MG63 (cell line): ENCODE measurements at places on chromosomes 7 and 10.

DNA sequence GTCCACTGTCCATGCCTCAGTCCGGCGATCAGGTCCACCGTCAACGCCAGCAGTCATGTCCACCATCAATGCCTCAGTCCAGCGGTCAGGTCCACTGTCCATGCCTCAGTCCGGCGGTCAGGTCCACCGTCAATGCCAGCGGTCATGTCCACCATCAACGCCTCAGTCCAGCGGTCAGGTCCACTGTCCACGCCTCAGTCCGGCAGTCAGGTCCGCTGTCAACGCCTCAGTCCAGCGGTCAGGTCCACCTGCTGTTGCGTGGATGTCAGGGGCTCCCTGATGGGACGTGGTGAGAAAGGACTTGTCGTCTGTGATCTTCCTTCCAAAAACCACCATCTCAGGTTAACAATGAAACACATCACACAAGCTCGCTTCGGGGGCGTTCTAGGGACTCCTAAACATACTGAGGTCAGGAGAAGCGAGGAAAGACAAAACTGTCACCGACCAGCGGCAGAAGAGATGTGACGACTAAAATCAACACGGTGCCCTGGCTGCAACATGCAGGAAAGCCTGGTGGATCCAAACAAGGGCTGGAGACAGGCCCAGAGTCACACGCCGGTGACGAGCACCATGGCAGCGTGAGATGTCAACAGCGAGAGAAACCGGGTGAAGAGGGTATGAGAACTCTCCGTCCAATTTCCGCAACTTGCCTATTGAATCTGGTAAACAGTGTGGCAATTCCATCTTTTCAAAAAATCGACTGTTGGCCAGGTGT, 264.2 kb downstream of the MAD1L1 start:
- DNase-seq, result no peak

DNA sequence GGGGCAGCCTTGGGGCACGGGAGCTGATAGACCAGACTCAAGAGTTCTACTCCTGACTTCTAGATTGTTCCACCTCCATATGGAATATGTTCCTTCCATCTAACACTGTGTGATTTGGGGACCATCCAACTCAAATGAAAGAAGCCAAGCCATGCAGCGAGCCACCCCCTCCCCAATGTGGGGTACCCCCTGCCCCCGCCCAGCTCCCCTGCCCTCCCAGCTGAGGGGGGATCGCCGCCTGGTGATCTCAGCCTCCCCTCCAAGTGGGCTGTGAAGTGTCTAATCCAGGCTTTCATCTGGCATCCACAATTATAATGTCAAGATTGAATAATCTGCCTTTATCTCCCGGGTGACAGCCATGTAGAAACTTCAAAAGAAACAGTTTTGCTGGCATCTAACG, 246.1 kb downstream of the RPS24 start:
- DNase-seq, result no peak

DNA sequence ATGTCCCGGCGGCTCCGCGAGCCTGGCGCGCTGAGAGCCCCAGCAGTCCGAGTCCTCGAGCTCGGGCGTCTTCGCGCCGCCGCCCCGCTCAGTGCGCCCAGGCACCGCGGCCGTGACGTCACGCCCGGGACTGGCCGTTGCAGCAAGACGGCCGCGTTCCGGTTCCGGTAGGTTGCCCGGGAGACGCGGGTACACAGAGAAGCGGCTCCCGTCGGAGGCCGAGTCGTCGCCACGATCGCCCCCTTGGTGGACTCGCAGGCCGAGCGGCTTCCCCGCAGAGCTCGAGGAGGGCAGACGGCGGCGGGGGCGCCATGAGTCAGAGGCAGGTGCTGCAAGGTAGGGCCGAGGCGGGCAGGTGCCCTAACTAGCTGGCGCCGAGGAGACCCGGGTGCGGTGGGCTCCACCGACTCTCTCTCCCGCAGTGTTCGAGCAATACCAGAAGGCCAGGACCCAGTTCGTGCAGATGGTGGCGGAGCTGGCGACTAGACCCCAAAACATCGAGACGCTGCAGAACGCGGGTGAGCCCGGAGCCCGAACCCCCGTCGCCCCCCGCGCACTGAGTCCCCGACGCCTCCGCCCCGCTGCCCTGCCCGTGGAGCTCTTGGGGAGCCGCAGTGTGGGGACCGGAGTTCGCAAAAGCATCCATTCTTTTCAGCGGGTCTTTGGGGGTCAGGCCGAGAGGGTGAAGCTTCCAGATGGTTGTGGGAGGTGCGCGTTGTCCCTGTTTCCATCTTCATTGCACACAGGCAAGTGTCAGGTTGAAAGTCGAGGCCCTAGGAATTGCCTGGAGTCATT, at the start of gene SPAG6:
TSS of gene SPAG6 (plus strand) at position 196 of the 795 bp plus-strand sequence. CDS start at position 312, 116 bp downstream.
- peak; percentile 34 for DNase-seq

DNA sequence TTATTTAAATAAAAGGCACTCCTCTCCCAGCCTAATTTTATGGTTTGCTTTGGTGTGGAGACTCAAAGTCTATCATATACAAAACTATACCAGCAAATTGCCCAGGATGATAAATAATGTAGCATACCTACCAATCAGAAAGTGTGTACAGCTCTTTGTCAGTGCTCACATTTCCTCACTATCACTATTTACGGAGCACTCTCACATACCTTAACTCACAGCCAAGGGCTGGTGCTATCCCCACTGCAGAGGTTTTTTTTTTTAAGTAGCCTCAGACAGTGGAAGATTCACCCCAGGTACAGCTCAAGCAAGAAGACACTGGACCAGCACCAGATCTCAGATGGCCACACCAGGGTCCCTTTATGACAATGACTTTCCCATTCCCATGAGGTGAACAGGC, 2.5 kb downstream of the PDLIM1 start:
- no peak for DNase-seq

DNA sequence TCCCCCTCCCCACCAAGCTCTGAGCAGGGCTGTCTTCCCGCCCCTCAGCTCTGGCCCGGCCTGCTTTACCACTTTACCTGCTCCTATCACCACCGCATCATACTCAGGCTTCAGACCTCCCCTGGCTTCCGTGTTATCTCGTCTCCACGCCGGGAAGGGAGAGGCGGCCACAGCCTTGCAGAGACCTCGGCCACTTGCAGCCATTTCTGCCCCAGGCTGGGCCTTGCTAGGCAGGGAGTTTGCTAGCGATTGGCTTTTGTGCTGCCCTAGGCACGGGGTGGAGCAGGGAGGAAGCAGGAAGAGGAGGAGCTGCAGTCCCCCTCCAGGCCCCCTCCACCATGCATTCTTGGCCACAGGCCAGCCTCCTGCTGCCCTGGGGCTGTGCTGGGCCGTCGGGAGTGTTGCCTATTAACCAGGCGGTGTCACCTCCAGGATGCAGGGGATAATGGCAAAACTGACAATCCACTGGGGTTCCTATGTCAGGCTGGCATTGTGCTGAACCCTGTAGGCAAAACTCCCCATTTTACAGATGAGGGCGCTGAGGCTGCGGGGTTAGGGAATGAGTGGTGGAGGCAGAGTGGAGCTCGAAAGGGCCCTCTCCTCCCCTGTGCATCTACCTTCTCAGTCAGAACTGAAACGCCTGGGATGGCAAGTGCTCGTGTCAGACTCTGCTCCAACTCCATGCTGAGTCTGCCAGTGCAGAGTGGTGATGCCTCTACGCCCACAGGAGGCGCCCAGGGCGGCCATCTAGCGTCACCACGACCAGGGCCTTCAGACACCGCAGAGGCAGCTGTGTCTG, at the start of gene PYROXD2:
TSS of gene PYROXD2 (minus strand) at position 251 of the 799 bp plus-strand sequence. CDS start at position 204, 47 bp downstream.
- peak; percentile 83 for DNase-seq

DNA sequence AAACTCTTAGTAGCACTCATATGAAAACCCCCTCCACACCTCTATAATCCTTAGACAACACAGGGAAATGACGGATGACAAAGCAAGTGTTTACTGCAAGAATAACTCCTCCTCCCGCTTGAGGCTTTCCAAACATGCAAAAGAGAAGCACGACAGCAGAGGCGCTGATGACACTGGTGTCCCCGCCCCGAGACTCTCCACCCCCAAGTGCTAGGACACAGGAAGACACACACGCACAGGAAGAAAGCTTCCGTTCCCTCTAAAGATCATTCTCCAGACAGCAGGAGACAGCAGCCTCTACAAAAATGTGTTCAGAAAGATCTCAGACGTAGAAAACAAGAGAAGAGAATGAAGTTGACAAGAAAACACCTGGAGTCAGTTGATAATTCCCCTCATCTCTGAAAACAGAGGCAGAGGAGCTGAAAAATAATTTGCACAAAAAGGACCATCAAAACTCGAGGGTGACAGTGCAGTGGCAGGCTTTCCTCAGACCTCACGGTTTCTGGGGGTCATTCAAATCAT, 90.2 kb downstream of the DLG5 start:
- DNase-seq, result no peak

GRCh38 chr7:36958111-36958733, 233.9 kb upstream of the AOAH start:
- no peak for DNase-seq

- DNase-seq, result peak; percentile 40
These were observed 138.9 kb downstream of the CACNB2 start for GRCh38 chr10:18279173-18279572.

- no peak for DNase-seq
These were observed 151.3 kb upstream of the SP4 start for GRCh38 chr7:21276471-21277035.

- DNase-seq, result no peak
These were observed 114.1 kb downstream of the EMX2 start for GRCh38 chr10:117656385-117657367.

- peak; percentile 4 for DNase-seq
These were observed 624.9 kb downstream of the ARL4A start for GRCh38 chr7:13312307-13312706.

DNA sequence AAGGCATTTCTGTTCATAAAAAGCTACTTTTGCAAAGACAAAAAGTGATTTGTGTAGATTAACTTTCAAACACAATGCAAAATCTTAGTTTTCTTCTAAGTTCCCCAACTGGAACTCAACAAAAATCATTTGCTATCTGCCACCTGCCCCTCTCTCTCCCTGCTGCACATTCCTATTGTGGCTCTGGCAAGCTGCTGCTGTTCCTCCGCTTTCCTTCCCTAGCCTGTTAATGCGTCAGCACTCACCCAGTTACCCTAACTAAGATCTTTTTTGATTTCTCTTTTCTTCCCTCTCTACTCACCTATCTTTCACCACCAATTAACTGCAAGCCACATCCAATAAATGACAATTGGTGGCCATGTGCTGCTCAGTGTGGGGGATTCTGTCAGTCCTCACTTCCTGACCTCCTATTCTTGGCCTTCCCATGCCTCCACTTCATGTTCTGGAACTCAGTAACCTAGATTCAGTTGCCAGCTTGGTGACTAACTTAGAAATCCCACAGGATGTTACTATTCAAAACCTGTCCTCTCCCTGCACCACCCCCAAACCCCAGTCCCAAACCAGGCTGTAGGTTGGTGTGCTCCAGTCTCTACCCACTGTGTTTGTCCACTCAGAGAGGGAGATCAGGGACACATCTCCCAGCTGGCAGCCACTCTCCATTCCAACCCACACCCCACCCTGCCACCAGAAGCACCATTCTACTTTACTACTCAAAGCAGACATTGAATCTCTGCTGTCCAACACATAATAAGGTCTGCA, 140.2 kb upstream of the CTTNBP2 start:
- no peak for DNase-seq

DNA sequence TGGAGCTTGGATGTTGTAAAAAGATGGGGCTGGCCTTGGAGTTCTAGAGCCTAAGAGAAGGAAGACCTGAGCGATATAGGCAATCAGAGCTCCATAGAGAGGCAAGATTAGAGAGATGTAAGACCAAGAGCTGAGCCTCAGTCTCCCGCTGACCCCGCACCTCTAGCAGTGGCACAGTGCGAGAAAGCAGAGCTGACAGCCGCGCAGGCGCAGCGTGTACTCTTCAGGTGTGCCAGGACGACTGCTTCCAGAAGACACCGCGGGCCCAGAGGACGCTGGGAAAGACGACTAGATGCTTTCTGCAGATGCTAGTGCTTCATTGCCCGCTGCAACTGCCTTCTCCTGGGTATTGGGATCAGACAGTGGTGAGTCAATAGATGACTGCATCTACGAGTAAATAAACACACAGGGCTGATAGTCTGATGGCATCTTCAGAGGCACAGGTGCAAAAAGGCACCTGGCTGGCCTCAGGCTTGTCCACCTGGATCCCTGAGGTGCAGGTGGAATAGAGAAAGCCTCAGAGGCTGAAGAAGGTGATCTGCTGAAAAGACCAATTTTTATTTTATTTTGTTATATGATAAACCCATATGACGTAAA, 38.1 kb upstream of the CCDC6 start:
- no peak for DNase-seq

DNA sequence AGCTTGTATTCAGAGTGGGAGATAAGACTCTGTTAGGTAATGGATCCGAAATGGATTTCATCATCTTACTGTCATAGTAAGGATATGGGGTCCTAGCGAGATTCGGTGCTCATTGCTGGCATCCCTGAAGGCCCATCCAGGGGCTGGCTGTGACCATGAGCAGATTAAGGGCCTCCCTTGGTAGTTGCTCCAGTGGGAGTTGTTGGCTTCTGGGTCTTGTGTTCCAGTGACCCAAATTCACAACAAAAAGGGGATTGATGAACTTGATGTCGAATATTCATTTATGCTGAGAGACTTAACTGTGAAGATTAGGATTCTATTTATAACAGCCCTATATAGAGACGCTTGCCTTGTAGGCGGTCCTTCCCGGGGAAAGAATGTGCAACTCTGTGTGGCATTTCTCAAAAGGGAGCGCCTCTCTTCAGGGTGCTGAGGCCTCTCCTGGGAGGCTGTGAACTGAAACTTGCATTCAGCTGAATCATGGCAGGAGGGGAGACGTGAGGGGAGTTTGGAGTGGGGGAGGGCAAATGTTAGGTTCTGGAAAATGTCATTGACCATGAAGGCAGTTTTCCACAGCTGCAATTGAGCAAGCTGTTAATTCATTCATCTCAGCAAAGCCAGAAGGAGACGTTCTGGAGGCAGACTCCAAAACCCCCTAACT, 233.1 kb upstream of the FZD8 start:
- no peak for DNase-seq

- no peak for DNase-seq
These were observed 11.4 kb upstream of the ZNF12 start for GRCh38 chr7:6718124-6718523.

- DNase-seq, result no peak
These were observed 48.2 kb downstream of the SHOC2 start for GRCh38 chr10:110967645-110968044.

DNA sequence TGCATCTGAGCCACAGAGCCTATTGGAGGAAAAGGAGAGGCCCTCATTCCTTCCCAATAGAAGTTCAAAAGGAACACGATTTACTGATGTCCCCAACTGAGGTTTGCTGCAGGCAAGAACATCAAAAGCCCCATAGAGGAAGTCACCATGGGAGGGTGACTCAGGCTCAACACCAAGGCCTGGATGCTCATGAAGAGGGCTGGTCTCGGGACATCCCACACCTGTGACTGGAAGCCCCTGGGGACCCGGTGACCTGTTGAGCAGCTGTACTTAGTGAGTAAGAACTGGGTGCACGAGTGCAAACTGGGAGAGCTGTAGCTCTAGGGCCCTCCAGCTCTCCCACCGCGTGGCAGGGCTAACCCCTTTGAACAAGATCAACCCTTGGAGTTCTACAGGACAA, 38.0 kb downstream of the CYTH3 start:
- no peak for DNase-seq

GRCh38 chr10:123890226-123890625, 1.4 kb downstream of the CPXM2 start:
- DNase-seq, result no peak

DNA sequence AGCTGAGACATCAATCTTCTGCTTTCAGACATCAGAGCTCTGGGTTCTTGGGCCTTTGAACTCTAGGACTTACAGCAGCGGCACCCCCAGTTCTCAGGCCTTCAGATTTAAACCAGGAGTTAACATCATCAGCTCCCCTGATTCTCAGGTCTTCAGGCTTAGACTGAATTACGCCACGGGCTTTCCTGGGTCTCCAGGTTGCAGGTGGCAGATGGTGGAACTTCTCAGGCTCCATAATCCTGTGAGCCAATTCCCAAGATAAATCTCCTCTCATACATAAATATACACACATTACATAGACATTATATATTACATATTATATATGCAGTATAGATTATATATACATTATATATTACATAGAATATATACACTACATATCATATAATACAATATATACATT, 408.9 kb upstream of the AUTS2 start:
- no peak for DNase-seq
